T-helper 9 cell (primary cell): ENCODE measurements at places on chromosomes 7 and 10.
A peak's percentile ranks its signal among the peaks of the same experiment; 100 is the strongest.

GRCh38 chr7:94666879-94667587, 11.1 kb upstream of the SGCE start:
- DNase-seq: no peak

- DNase-seq: no peak
Measured at GRCh38 chr7:33986951-33987947, 81.9 kb downstream of the BMPER start.

DNA sequence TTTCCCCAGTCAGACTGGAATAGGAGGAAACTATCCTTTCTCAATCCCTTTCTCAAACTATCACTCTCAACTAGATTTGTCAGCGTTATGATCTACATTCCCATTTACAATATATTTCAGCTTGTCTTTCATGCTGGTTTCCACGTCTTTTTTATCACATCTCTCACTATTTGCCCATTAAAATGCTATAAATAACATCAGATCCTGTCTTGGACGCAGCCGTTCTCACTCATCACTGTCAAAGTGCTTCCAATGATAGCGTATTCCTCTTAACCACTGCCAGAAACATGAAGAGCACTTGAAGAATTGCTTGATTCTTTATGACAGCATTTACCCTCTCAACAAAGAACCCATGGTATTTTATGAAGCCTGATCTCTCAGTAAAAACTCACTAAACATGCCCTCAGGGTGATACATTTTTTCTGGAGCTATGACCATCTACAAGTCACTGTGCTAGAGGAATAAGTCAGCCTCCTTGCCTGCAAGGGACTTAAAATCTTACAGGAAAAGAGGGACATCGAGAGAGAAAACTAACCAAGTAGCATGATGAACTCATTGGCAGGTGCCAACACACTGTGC, 205.6 kb upstream of the PFKP start:
- DNase-seq: no peak

GRCh38 chr7:20038676-20039075, 178.5 kb downstream of the MACC1 start:
- no peak for DNase-seq

GRCh38 chr7:157807510-157807909, 470.7 kb downstream of the DNAJB6 start:
- no peak for DNase-seq

- DNase-seq: no peak
Measured at GRCh38 chr7:14368285-14368684, 378.8 kb upstream of the ETV1 start.

DNA sequence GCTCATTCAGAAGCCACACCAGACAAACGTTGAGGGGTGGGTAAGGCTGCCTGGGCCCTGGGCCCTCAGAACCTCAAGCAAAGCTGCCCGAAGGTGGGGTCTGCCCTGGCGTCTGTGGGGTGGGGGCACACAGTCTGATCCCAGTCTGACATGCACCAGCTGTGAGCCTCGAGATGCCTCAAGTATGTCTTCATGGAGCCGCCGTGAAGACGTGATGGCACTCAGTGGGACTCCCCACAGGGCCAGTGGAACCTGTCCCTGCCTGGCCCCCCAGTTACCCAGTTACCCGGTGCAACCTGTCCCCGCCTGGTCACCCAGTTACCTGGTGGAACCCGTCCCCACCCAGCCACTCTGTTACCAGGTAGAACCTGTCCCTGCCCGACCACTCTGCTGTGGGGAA, 351.2 kb downstream of the PTPRN2 start:
- DNase-seq: no peak

GRCh38 chr10:61821153-61821552, 80.3 kb upstream of the ARID5B start:
- no peak for DNase-seq

GRCh38 chr10:72030762-72031543, 57.4 kb downstream of the SPOCK2 start:
- no peak for DNase-seq

DNA sequence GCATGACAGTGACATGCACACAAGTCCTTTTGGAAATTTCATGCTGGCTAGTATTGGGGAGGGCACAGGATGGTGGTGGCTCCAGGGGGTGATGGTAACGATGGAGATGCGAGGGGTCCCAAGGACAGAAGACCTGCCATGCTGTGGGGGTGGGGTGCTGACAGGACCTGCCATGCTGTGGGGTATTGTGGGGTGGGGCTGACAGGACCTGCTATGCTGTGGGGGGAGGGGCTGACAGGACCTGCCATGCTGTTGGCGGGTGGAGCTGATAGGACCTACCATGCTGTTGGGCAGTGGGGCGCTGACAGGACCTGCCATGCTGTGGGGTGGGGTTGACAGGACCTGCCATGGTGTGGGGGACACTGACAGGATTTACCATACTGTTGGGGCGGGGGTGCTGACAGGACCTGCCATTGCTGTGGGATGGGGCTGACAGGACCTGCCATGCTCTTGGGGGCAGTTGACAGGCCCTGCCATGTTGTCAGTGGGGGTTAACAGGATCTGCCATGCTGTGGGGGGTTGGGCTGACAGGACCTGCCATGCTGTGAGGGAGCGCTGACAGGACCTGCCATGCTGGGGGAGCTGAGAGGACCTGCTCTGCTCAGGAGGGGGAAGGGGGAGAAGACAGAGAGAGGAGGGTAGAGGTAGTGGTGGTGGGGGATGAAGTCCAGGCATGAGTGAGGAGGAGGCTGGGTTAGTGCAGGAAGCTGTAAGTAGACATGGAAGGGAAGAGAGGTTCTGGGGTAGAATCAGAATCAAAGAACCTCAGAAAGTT, 36.2 kb upstream of the RET start:
- DNase-seq: no peak

GRCh38 chr7:7505915-7506314, 29.8 kb downstream of the COL28A1 start:
- DNase-seq: no peak

GRCh38 chr7:72244826-72245398, 167.2 kb downstream of the CALN1 start:
- no peak for DNase-seq

DNA sequence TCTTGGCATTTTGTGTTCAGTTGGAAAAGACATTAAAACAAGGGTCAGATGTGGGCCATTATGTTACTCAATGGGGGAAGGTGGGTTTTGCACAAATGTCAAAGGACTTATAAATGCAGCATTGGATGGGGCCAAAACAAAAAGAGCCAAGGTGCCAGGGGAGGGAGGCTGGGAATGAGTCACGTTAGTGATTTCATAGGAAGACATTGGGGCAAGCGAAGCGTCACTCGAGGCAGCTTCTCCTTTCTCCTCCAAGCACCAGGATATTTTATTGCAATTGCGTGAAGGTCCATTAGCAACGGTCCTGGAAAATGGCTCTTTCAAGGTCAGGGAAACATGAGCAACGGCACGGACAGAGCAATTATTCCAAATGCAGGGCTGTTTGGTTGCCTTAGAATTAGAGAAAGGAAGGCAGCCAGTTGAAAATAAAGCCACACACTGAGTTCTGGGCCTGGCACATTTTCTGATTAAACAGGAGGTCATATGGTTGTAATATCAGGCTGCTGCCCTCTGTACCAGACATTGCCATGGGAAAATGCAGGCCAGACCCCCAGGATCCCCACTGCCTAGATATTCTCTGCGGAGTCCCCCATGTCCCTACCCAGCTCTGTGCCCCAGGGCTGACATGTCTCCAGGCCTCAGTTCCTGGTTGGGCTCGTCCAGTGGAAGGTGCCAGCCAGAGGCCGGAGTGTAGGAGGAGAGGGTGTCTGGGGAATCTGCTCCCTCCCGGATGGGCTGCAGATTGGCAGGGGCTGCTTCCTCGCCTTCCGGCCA, 63.3 kb upstream of the NANOS1 start:
- no peak for DNase-seq

DNA sequence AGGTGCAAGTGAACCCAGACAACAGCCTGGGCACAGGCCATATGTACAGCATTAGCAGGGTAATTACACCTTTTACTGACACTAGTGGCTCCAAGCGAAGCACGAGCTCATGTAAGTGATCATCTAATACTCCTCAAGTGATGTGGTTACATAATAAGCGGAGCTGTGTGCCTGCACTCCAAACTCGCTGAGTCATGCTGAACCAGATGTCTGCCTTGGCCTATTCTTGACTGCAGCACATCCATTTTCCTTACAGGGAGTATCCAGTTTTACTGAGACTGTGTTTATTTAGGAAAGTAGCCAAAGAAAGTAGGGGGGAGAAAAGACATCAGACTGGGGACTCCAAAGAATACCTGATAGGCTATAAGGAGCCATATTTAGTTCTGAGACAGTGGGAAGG, 90.1 kb downstream of the GRM3 start:
- DNase-seq: no peak

GRCh38 chr7:73427902-73428787, 5.4 kb upstream of the FZD9 start:
- no peak for DNase-seq

GRCh38 chr7:29844559-29844958, 38.3 kb downstream of the WIPF3 start:
- DNase-seq: no peak

GRCh38 chr7:106022193-106022821, 59.2 kb downstream of the CDHR3 start:
- DNase-seq: peak; percentile 64

GRCh38 chr10:6721964-6722615, 142.0 kb upstream of the PRKCQ start:
- DNase-seq: no peak

GRCh38 chr7:103325744-103326143, 18.8 kb downstream of the DNAJC2 start:
- DNase-seq: no peak

GRCh38 chr10:27861781-27862180, 116.2 kb upstream of the MKX start:
- no peak for DNase-seq
